Stimulated activated CD8-positive, alpha-beta memory T cell treated with anti-CD3 and anti-CD28 coated beads, Interleukin-2, amount 100 ng/mL, for 1 hour (primary cell): ENCODE measurements at places on chromosomes 3 and 15.

- no peak for DNase-seq
Measured at GRCh38 chr3:192570821-192571791, 156.2 kb downstream of the FGF12 start.

DNA sequence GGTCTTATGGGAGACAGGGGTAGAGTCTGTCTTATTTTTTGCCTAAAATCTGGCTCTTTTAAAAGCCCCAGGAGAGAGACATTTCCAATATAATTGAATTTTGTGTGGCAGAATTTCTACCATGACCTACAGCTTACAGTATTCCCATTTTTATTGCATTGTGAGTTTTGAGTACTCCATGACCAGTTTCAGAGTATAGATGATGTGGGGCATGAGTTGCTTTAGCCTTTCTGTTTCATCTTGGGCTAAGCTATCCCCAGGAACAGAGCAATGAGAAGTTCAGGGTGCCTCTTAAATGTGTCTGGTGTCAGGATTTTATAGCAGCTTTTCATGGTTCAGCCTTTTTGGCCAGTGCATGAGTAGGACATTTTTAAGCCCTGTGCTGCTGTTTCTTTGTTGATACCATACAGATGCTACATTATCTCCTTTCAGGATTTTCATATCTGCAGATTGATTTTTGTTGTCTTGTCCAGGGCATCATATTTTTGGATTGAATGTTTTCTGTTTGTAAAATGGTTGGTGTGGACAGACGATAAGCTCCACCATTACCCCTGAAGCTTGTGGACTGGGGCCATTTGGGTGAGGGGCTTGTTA lies 3.5 kb downstream of the ABHD2 start:
- DNase-seq, result no peak

- DNase-seq, result no peak
Measured at GRCh38 chr15:36599620-36600433, 20.4 kb downstream of the CDIN1 start.

DNA sequence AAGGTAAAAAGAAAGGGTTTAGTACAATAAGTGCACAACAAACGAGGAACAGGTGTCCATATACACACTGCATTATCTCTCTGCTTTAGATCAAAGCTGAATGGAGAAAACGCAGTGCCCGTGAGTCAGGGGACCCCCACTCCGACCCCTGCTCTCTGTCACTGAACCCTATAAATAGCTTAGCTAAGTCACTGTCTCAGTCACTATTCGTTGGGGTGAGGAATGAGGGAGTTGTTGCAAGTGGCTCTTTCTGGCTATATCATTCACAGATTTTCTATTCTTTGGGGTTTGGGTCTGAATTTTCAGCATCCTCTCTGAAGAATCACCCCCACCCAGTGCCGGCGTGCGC lies 458 bp upstream of the STAC start:
- no peak for DNase-seq

- DNase-seq, result no peak
Measured at GRCh38 chr3:44865272-44866035, 3.7 kb downstream of the TMEM42 start.

GRCh38 chr3:50263478-50264382 lies 5.2 kb upstream of the SEMA3B start:
- DNase-seq, result no peak

GRCh38 chr3:31996195-31996594 lies 14.6 kb downstream of the ZNF860 start:
- DNase-seq, result no peak

DNA sequence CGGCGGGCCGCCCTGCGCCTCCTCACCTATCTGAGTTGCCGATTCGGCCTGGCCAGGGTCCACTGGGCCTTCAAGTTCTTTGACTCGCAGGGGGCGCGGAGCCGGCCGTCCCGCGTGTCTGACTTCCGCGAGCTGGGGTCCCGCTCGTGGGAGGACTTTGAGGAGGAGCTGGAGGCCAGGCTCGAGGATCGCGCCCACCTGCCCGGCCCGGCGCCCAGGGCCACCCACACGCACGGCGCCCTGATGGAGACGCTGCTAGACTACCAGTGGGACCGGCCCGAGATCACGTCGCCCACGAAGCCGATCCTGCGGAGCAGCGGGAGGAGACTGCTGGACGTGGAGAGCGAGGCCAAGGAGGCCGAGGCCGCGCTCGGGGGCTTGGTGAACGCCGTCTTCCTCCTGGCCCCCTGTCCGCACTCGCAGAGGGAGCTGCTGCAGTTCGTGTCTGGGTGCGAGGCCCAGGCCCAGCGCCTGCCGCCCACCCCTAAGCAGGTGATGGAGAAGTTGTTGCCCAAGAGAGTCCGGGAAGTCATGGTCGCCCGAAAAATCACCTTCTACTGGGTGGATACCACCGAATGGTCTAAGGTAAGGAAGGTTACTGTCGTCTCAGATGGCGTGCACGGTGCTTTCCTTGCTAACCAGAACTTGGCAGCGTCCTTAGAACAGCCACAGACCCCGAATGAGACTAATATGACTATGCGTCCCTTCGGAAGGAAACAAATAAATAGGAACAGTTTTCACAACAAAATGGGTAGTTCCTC lies 567 bp downstream of the TICRR start:
- no peak for DNase-seq

- DNase-seq, result no peak
Measured at GRCh38 chr3:77150759-77151158, 110.9 kb downstream of the ROBO2 start.

GRCh38 chr3:59046839-59047238 lies 3.0 kb downstream of the CFAP20DC start:
- DNase-seq, result no peak
